ENCODE measurements at places on chromosomes 1 and 21.

- DNase-seq = no peak
These were observed 33.5 kb upstream of the SSBP3 start for GRCh38 chr1:54439550-54440223.

DNA sequence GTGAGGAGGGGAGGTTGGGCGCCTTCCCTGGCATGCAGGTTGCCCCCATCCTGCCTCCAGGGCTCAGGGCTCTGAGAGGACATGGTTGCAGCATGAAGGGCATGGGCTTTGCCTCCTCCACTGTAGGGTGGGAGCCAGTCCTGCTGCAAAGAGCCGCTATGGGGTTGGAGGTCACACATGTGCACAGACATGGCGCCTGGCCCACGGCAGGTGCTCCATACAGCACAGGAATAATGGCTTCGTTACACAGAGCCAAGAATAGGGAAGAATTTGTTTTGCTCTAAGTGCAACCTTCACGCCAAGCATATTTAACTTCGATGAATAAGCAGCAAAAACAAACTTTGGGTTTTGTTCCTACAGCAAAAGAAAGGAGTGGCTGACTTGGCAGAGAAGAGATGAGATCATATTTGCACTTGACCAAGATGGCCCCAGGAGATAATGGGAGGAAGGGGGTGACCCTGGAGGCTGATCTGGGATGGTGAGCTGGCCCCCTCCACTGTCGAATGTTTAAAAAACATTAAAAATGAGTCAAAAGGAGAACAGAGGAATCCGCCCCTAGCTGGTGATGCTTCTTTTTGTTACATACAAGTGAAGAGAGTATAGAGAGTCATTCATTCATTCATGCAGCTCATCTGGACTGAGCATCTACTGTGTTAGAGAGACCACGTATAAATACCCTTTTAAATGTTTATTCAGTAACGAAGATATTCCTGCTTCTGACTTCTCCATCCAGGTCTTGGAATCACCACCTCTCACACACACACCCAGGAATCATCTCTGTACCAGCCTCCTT is 12.4 kb upstream of the C2CD2 start:
- no peak for DNase-seq

- no peak for DNase-seq
These were observed 65.2 kb upstream of the TINAGL1 start for GRCh38 chr1:31510853-31511789.

DNA sequence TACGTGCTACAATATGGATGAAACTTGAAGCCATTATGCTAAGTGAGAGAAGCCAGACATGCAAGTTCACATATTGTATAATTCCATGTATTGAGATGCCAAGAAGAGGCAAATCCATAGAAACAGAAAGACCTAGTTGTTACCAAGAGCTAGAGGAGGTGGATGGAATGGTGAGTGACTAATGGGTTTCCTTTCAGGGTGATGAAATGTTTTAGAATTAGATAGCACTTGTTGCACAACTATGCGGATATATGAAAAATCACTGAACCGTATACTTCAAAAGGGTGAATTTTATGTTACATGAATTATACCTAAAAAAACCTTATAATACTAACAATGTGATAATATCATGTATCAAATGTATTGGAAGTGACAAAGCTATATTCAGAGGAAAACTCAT is 18.1 kb downstream of the EPHA10 start:
- DNase-seq = no peak

- DNase-seq = no peak
These were observed 49.8 kb downstream of the LDLRAD2 start for GRCh38 chr1:21861602-21862429.

DNA sequence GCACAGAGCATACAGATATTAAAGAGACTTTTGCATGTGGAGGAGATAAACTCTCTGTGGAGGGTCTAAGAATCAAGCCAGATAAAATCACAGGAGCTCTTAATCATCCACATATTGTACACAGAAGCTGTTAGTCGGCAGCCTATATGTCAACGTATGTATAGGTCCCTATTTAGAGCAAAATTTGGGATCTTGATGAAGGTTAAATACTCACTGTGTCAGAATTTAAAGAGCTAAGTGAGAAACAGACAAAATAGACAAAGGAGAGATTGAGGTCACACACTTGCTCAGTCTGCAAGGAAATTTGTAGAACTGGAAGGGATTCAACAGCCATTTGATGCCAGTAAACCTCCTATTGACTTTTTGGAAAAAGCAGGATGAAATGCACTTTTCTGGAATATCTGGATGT is 4.1 kb upstream of the IRF2BP2 start:
- no peak for DNase-seq

- peak; percentile 63 for DNase-seq
These were observed 257.3 kb downstream of the CAMTA1 start for GRCh38 chr1:7042322-7043190.

GRCh38 chr1:10617931-10618885 is 143.5 kb downstream of the PEX14 start:
- no peak for DNase-seq

DNA sequence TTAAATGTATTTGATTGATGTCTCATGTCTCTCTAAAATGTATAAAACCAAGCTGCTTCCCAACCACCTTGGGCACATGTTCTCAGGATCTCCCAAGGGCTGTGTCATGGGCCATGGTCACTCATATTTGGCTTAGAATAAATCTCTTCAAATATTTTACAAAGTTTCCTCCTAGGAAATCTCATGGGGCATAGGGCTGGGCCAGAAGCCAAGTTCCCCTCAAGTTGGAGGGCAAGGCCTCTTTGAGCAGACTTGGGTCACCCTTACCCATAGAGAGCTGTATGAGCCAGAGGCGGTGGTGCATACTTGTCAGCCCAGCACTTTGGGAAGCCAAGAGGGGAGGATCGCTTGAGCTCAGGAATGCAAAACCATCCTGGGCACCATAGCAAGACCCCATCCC is 2.3 kb upstream of the FBXO42 start:
- DNase-seq = no peak

GRCh38 chr21:14064296-14064645 is 146.5 kb downstream of the LIPI start:
- no peak for DNase-seq

DNA sequence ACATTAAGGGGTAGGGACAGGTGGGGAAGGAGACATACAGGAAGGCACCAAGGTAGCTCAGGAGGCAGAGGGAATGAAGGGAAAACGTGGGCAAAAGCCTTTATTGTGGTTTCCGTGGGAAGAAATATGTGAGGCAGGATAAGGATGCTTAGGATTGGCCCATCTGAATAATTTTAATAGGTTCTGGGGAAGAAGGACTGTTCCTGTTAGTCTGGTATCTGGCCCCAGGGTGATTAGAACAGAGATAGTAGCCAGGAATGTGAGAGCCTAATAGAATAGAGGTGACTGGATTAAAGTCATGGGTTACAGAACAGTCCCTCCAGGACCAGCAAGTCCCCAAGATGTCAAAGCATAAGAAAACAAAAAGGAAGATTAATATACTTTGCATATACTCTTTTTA is 545.2 kb upstream of the CAMK1G start:
- DNase-seq = no peak

- no peak for DNase-seq
These were observed 24.6 kb upstream of the PRSS38 start for GRCh38 chr1:227790868-227791267.

DNA sequence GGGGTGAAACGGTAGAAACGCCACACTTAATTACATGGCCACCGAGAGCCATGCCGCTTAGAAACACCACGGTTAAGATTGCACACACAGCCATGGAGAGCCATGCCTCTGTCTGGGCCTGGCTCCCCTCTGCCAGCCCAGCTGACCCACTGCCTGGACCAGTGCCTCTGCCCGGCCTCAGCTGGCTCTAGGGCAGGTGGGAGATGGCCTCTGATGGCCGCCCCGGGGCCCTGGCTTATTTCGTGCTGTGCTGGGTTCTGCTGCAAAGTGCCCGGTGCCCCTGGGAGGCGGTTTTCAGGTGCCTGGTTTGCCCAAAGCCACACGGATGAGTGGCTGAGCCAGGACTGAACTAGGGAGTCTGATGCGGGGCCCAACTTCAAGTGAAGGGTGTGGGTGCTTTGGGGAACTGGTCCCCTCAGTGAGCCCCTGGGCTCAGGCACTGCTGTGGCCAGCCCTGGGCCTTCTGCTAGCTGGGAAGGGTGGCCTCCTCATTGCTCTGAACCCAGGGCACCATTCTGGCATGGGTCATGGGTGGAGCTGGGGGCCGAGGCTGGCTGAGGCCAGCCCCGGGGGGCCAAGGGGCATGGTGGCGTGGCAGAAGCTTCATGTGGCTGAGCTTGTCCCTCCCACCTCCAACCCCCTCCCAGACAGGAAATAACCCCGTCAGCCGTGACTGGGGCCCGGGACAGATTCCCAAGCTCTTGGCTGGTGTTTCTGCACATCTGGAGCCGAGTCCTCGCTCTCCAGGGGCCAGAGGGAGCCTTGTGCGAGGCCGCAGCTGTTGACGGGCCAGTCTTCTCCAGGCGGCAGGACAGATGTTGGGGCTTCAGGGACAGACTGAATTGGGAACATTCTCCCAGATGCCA is 1.9 kb upstream of the GPR153 start:
- DNase-seq = no peak

- no peak for DNase-seq
These were observed 30.5 kb downstream of the COL18A1 start for GRCh38 chr21:45435405-45435981.

GRCh38 chr1:242467556-242468145 is 56.8 kb downstream of the PLD5 start:
- peak; percentile 48 for DNase-seq

DNA sequence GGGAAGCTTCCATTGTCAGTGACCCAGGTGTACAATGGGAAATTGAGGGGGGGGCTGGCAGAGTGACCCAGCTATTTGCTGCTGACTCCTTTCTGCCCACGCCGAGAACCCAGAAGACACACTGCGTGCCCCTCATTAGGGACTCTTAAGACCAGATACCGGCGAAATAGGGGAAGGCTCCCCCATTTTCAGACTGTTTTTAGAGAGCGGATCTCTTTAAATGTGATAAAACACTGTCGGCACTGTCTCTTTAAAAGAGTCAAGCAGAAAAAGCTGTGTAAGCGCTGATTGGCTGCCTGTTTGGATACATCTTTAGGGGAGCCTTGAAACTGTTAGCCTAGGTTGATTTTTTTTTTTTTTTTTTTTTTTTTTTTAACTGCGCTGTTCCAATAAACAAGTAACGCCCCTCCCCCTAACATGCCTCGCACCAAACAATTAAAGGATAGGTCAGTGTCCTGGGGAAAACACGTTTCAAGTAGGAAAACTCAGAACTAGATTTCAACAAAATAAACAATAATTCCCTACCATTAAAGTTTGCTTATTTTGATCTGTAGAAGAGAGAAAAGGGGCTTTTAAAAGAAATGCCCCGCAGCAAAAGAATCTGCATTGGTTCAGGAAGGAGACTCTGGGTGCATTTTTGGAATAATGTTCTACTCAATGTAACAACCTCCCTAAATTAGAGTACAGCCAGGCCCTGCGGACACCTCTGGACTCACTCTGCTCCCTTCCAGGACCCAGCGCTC is 1.4 kb upstream of the SSBP3 start:
- DNase-seq = peak; percentile 96

DNA sequence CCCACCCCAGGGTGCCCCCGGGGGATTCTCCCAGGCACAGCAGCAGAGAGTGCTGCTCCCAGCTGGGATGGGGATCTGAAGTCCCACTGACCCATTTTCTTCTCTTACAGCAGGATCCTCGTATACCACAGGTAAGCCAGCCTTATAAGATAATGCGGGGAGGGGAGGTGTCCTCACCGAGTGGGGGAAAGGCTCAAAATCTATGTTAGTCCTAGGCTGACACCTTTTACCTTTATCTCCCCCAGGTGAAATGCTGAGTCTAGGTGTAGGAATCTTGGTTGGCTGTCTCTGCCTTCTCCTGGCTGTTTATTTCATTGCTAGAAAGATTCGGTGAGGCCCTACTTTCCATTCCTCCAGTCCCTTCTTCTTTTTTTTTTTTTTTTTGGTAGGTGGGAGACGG is 5.3 kb downstream of the APH1A start:
- no peak for DNase-seq
